ENCODE measurements at places on chromosomes 3 and 15.
A peak's percentile ranks its signal among the peaks of the same experiment; 100 is the strongest.

DNA sequence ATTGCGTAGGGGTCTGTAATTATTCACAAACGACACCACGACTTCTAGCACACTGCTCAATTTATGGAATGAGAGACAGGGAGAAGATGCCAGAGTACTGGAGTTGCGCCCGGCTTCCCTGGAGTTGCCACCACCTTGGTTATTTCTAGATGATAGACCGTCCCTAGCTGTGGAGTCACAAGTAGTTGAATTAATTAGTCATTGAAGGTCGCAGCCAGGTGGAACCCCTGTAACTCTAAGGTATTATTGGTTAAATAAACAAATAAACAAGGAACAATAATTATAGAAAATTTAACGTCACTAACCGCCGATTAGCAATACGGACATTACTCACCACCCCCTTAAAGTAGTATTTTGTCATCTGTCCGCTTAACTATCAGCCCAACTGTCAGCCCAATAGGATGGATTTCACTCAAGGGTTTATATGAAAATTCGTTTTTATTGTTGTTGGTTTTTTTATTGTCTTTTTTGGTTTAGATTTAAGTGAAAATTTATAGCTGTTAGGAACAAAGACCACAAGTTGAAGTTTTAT, 911 bp upstream of the AZI2 start:
- no peak for DNase-seq

- no peak for DNase-seq
Observed at GRCh38 chr15:88891540-88892254, 3.6 kb downstream of the HAPLN3 start.

DNA sequence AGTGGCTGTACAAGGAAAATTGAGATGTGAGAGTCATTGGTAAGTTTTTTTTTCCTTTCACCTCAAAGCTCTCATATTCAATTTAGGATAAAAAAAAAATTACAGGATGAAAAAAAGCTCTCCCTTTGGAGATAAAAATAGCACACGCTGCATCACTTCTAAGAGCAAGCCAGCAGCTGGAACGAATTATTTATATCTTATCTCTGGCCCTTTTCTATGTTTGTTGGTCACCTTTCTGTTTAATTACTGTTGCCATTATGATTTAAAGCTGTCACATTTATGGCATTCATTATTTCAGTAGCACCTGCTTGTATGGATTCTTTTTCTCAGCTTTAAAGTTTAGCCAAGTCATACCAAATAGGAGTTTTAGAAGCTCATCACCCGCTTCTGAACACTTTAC, 171.6 kb upstream of the PDZRN3 start:
- DNase-seq: no peak

DNA sequence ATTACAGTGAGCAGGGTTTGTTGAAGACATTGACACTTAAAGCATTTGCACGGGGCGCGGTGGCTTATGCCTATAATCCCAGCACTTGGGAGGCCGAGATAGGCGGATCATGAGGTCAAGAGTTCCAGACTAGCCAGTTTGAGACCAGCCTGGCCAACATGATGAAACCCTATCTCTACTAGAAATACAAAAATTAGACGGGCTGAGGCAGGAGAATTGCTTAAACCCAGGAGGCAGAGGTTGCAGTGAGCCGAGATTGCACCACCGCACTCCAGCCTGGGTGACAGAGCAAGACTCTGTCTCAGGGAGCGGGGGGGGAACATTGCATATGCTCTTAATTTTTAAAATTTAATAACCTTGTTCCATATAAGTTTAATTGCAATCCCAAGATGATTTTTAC, 11.9 kb downstream of the STT3B start:
- DNase-seq: no peak

DNA sequence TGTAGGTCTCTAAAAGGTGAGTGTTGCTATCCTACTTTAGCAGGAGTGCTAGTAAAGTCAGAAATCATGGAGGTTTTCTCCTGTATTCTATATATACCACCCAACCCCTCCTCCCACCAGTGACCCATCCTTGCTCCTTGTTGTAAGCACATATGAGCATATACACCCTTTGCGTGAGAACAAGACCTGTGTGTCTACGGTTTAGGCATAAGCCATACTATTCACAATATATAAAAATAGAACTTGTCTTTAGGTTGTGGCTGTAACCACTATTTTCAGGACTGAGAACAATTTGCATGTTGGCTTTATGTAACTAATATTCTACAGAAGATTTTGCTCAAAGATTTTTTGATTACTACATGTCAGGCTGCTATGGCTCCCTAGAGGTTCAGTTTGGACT, 59.1 kb upstream of the TOP2B start:
- DNase-seq: no peak

GRCh38 chr3:153127788-153128187, 34.2 kb upstream of the RAP2B start:
- DNase-seq: no peak

GRCh38 chr15:38535491-38536200, 29.0 kb downstream of the RASGRP1 start:
- no peak for DNase-seq

GRCh38 chr3:98906230-98906629, 4.7 kb upstream of the DCBLD2 start:
- DNase-seq: no peak

- DNase-seq: no peak
Observed at GRCh38 chr3:167350245-167350862, 29.7 kb downstream of the ZBBX start.

GRCh38 chr3:158953131-158953530, 151.3 kb downstream of the MFSD1 start:
- no peak for DNase-seq

GRCh38 chr15:84799511-84800187, 17.5 kb upstream of the ALPK3 start:
- no peak for DNase-seq

DNA sequence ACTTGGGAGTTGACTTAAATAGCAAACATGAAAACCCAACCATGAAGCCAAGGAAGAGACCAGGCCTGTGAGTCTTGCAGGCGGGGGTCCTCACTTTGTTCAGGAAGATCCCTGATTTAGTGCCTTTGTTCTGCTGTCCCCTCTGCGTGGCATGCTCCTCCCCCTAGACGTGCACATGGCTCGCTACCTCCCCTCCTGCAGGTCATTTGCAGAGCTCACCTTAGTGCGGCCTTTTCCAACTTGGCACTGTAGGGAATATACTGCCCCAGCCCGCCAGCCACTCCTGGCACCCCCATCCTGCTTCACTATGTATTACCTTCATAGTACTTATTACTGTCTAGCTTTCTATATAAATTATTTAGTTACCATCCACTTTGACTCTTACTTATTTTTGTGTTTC, 18.3 kb downstream of the GXYLT2 start:
- no peak for DNase-seq

DNA sequence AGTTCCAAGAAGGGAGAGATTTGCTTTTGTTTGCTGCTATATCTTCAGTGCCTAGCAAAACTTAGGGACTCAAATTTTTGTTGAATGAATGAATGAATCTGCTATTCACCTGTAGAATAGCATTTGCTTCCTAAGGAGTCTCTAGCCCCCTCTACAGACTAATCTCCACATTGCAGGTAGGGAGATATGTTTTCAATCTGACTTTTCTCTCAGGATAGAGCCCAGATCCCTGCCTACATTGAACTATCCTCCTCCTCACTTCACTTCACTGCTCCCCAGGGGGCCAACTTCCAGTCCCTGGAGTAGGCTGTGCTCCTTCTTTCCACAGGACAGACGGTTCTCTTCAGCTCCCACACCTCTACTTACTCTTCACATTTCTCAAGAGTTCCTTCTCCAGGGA, 81.9 kb upstream of the PTX3 start:
- no peak for DNase-seq

DNA sequence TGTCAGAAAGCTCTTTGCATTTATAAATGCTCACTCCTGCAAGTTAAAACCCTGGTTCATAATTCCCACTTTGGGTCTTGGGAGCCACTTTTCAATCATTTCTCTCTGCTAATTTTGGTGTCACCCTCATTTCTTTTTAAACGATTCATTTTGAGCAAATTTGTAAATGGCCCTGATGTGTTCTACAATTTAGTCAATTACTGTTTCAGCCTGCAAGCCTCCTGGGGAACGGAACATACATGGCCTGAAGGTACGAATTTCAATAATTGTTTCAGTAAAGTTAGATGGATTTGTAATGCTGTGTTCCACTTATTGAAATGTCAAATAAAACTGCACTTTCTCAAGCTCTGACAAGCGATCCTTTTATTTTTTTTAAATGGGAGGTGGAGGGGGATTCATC, 43.2 kb downstream of the MAP2K5 start:
- DNase-seq: no peak

DNA sequence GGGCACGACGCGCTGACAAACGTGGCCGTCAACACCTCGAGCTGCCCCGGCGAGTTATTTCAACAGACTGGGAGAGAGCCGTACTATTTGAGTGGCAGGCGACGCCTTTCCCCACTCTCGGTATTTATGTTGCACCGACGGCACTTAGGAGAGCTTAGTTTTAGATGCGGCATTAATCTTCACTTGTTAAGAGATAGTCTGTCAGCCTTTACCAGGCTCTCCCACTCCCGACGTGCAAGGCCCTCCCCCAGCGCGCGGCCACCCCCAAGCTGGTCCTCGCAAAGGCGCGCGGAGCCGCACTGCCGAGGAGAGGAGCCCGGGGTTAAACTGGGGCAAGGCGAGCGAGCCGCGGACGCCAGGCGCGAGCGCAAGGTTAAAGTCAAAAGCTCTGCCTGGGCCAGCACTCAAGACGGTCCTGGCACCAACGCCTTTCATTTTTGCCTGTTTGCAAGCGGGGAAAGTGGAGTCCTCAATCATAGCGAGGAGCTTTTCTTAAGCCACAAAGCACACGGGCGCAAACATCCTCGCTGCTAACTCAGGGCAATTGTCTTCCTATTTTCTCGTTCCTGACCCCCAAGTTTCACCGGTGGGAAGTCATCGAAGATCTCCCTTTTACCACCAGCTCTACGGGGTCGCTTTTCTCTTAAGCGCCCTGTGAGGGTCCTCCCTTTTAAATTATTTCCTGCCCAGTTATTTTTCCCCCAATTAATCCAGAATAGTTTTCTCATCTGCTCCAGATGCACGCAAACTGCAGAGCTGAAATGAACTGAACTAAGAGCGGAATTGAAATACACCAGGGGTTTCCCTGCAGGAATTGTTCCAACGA, 86.6 kb downstream of the NR2F2 start:
- DNase-seq: no peak

DNA sequence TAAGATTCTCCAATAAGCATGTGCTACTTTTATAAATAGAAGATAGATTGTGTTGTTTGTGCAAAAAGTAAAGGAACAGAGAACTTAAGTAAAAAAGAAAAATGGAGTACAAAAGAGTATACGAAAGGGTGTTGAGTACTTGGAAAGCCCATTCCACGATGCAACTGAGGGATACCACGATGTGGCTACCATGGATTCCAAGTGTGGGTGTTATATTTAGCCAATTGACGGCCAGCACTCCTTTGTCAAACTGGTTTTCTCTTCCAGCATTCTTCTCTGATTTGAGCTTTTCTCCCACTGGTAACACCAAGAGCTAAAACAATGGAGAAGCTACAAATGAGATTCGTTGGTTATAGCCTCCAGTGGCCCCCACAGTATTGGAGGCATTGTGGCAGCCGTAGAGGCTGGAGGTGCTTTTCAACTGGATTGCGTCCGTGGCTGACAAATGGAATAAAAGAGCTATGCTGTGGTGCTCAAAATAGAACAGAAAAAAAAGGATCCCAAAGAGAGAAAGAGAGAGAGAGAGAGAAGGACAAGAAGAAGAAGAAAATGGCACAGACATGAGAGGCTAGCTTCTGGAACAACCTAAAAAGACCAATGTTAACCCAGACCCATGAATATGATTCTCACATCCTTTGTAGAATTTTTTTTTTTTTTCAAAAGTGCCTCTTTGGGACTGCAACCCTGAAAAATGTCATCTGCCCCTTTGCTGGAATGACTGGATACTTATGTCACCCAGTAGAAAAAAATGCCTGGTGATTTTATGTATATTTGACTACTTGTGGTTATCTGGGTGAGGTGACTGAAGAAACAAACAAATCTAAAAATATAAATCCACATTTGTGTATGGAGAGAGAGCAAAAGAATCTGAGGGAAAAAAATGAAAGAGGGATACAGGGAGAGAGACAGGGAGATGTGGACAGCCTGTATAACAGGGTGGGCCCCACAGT, 345.1 kb downstream of the RORA start:
- DNase-seq: no peak

DNA sequence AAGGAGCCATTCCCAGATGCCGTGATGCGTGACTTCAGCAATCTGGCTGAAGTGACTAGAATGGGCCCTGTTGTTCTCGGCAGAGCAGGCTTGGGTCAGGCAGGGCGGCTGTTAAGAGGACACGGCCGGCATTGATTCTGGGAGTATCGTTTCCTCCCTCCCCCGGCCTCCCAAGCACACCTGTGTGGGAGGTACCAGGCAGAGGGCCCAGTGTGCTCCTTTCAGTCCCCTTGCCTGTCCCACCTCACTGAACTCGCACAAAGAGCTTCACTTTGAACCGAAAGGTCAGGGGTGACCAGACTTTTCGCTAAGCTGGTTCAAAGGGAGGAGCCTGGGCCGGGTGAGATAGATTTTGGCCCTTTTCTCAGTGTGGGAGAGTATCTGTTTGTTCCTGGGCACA, 92.7 kb downstream of the CEMIP start:
- DNase-seq: no peak

GRCh38 chr15:40891810-40892446, 2.3 kb upstream of the VPS18 start:
- peak; percentile 22 for DNase-seq

DNA sequence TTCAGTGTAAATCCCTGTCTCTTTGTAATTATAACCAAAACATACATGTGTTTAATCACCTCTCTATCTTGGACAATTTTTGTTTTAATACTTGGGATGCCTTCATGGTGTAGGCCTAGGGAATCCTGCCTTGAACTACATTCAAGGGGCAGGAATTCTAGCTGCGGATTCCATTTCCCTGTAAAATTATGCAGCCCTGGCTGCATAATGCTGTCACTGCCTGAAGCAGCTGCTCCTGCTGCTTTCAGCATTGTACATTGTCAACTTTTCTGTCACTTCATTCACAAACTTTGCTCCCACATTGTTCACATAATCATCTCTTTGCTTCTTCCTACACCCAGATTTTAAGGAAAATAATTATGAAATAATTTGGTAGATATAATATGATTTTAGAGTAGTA, 638.7 kb downstream of the RBMS3 start:
- no peak for DNase-seq

DNA sequence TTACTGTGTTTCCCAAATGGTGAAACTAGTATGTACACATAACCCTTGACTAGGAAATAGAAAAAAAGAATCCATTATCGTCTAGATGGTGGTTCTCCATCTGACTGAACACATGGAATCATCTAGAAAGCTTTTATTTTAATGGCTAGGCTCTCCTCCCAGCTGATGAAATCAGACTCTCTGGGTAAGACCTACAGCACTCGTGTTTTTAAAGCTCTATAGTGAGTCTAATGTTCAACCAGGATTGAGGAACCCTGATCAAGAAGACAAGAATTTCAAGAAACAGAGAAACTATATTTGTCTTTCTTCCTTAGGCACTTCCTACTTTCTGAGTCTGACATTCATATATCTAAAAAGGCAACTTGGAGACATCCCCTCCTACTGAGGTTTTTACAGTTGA, 118.8 kb downstream of the TMCO5A start:
- DNase-seq: no peak

DNA sequence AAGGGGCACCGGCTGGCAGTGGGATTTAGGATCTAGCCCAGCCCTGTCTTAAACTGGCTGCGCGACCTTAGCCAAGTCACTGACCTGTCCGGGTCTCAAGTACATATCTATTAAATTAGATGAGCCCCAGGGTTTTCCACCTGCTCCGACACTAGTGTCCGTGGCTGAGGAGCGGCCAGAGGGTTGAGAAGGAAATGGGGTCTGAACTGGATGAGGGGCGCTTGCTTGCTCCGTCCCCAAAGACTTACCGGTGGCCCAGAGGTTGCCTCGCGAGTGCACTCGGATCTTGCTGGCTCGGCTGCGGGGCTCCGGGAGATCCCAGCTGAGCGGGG, 285 bp downstream of the NMB start:
- DNase-seq: no peak

Measured in hippocampal formation (tissue), 2 donors.